ENCODE measurements at places on chromosomes 4 and X. TPM values are rescaled to one million over a fixed set of nuclear protein-coding genes. Genes with fewer than 3 reads are reported as not detected.

The MPP1 gene
- 17.8 TPM for total RNA-seq

DNA sequence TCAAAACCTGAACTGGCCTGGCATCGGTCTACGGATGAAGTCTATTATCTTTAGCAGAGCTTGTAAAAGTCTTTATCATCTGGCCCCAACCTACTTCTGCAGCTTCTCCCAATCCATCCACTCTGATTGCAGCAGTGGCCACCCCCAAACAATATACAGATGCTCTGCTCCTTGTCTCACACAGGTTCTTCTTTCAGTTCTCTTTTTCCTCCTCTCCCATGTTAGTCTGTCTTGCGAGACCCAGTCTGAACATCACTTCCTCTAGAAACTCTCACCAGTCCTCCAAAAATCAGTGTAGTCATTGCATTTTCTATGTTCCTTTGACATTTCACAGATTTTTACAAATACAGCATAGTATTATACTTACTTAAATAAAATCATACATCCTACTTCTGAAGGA lies 163.0 kb downstream of the FRMPD4 start:
- DNase-seq: no peak

DNA sequence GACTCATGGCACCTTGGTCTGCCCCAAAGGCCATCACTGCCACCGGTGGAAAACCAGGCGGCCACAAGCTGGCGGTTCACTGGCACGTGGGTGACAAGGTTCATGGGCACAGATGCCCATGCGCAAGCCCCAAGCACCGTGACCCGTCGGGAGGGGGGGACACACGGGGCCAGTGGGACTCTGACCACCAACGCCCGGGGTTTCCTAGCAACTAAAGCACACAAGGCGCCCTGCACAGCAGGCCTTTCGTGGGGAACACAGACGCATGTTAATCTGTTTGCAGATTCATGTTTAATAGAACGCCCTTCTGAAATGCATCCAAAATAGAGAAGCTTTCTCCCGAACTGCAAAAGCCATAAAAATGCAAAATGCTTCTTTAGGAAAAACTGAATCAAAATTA lies 43.9 kb downstream of the FAM53A start:
- no peak for DNase-seq

GRCh38 chr4:89257376-89257775 lies 50.2 kb downstream of the GPRIN3 start:
- DNase-seq: no peak

- no peak for DNase-seq
Observed at GRCh38 chrX:3695536-3695935, 17.9 kb downstream of the PRKX start.

Data from cerebellum (tissue), 4 donors.